ENCODE measurements at places on chromosomes 5 and 9.

DNA sequence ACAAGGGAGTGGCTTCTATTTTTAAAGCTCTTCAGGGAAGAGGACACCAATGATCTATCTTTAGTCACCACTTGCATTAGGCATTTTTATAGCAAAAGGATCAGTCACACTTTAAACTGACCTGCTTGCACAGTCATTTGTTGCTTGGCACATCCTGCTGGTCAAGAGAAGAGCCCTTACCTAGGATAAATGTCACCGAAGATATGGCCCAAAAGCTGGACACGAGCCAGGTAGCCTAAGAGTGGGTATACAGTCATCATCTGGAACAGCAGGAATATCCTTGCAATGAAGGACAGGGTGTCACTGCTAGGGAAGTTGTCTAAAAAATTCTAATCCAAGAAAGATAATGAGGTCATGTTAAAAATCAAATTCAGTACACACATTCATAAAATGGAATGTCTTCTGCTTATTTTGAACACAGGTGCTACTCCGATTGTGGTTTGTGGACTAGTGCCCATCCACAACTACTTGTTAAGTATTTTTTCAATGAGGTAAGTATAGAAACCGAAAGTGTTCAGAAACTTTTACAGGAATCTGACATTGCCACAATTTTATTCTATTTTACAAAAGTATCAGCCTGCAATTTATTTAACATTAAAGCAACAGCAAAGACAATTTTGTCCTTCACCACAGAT is 78.4 kb downstream of the SLC38A9 start:
- DNase-seq = no peak

DNA sequence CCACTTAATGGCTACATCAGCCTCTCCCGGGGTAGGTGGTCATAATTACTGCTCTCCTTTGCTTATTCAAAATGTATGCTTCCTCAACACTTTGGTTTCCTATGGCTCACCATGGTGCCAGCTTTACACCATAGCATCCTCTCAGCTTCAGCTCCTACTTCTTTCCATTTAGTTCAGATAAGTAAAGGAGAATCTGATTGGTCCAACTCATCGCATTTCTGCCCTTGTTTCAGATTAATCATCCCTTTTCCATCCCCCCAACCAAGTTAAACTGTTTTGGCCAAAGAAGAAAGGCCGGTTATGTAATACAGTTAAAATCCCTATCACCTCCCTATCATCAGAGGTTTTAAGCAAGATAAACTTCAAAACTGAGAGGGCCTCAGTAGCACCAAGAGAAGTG is 130.5 kb downstream of the CETN3 start:
- no peak for DNase-seq

GRCh38 chr5:65902104-65902503 is 24.3 kb upstream of the ERBIN start:
- DNase-seq = no peak

GRCh38 chr5:80962630-80963520 is 2.7 kb downstream of the RASGRF2 start:
- DNase-seq = no peak

- DNase-seq = no peak
These were observed 1.4 kb downstream of the NCS1 start for GRCh38 chr9:130173666-130173983.

GRCh38 chr5:154972476-154973080 is 31.7 kb downstream of the MRPL22 start:
- DNase-seq = no peak

- DNase-seq = peak; percentile 69
These were observed 2.5 kb downstream of the TLX3 start for GRCh38 chr5:171311322-171312077.
